Endothelial cell of umbilical vein (primary cell): ENCODE measurements at places on chromosomes 16 and 17. TPM values are rescaled to one million over a fixed set of nuclear protein-coding genes. Genes with fewer than 3 reads are reported as not detected.

The TNK1 gene
- total RNA-seq = 0.58 and 0.67 TPM in 2 replicates

The SARM1 gene
- total RNA-seq = 4.6 and 7.0 TPM in 2 replicates

The TBC1D3G gene
- not detected in 2 replicates for total RNA-seq

The CTRL gene
- total RNA-seq = 1.0 and 1.8 TPM in 2 replicates

The IRX6 gene
- not detected in 2 replicates for total RNA-seq

The RUNDC1 gene
- 11.7 and 12.0 TPM in 2 replicates for total RNA-seq

The TENT4B gene
- 13.1 TPM in 2 replicates for total RNA-seq

The VTN gene
- total RNA-seq = not detected in 2 replicates

The CDK3 gene
- 6.2 and 8.5 TPM in 2 replicates for total RNA-seq

The NRN1L gene
- not detected in 2 replicates for total RNA-seq

The SLFN14 gene
- total RNA-seq = not detected in 2 replicates

The ELMO3 gene
- 4.3 and 5.7 TPM in 2 replicates for total RNA-seq

The CCL17 gene
- total RNA-seq = not detected in 2 replicates
